ENCODE measurements at places on chromosomes 2 and 18.

GRCh38 chr18:72820571-72820970 is 47.2 kb downstream of the NETO1 start:
- no peak for DNase-seq

DNA sequence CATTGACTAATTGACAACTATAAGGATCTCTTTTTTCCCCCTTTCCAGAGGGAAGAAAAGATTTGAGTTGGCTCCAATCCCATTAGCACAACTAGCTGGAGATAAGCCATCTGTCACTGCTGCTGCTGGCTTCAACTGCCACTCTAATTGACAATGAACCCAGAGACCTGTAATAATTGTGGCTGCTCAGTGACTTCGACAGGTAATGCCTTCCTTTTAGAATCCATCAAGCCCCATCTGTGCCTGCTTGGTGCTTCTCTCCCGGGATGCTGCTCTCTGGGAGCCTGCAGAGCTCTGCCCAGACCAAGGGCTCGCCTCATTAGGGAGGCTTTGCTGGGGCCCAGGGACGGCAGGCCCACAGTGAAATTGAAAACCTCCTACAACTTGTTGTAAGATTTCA is 376.7 kb upstream of the SOX11 start:
- DNase-seq: no peak

- no peak for DNase-seq
Observed at GRCh38 chr2:9824956-9825720, 18.1 kb upstream of the TAF1B start.

- no peak for DNase-seq
Observed at GRCh38 chr18:6949800-6950586, 167.6 kb downstream of the LAMA1 start.

- no peak for DNase-seq
Observed at GRCh38 chr2:38092196-38092902, 16.4 kb upstream of the CYP1B1 start.

- no peak for DNase-seq
Observed at GRCh38 chr18:76571689-76572088, 76.6 kb upstream of the ZNF516 start.

GRCh38 chr2:28054916-28055315 is 164.4 kb downstream of the BABAM2 start:
- no peak for DNase-seq

GRCh38 chr2:121603185-121603584 is 46.1 kb downstream of the CLASP1 start:
- DNase-seq: no peak

DNA sequence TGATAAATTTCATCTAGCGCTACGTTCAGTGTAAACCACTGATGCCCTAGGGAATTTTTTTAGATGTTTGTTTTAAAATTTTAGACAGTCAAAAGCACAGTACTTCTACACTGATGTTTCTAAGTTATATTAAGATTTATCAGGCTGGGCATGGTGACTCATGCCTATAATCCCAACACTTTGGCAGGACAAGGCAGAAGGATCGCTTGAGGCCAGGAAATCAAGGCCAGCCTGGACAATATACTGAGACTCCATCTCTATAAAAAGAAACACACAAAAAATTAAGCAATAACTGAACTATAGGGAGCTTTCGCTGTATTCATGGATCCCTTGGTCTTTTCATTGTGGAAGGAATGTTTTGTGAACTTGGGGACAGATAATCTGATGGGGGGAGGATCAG is 50.6 kb upstream of the MAPRE2 start:
- no peak for DNase-seq

- DNase-seq: no peak
Observed at GRCh38 chr2:72083751-72084583, 63.7 kb downstream of the CYP26B1 start.

GRCh38 chr18:59672235-59672711 is 24.9 kb downstream of the CCBE1 start:
- DNase-seq: no peak

- peak; percentile 50 for DNase-seq
Observed at GRCh38 chr2:45134726-45135125, 125.5 kb upstream of the SIX2 start.

DNA sequence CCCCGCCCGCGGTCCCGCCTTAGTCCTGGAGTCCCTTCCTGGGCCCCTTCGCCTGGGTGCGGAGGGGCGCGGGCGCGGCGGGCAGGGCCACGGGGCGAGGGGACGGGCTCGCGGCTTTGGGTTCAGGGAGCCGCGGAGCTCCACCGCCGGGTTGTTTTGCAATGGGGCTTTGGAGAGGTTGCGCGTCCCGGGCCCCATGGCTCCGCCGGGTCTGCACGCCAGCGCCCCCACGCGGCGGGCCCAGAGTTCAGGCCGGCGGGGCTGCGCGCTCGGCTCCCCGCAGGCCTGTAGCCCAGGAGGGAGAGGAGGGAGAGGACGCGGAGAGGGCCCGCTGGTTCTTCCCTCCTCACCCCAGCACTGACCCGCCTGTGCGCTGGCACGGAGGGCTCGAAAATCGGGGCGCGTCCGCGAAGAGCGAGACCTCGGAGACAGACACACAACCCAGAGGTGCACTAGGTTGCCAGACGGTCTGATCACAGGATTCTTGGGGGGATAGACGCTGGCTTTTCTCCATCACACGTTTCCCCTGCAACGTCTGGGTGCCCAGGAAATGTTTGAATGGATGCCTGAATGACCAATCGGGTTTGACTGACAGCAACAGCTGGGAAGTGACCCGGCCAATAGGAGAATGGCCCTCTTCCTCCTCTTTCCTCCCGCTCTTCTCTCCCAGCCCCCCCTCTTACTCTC is 4.9 kb upstream of the SIX2 start:
- DNase-seq: peak; percentile 79

GRCh38 chr2:148959745-148960144 is 78.8 kb upstream of the LYPD6B start:
- DNase-seq: no peak

DNA sequence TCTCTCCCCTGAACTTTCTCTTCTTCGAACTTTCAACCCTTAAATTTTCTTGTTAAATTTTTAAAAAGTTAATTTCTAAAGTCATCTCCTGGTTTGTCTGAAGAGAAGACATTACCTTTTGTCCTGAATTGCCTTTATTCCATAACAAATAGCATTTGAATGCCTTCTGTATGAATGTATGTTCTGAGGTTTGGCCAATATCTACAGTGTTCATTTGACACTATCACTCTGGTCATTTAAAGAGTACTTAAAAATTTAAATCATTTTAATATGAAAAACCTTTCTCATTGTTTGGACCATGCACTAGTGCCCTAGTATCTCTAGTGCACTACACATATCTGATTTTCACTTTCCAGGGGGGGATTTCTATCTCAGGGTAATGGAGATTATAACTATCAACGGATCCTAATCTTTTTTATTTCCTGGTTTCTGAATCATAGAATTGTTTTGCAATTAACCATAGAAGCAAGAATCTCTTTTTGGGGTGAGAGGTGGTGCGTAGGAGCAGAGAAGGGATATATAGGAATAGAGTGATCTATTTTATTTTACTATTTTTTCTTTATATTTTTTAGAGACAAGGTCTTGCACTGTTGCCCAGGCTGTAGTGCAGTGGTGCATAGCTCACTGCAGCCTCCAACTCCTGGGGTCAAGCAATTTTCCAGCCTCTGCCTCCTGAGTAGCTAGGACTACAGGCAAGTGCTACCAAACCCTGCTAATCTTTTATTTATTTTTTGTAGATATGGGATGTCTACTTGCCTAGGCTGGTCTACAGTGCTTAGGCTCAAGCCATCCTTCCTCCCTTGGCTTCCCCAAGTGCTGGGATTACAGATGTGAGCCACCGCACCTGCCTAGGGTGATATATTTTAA is 25.5 kb downstream of the TANC1 start:
- no peak for DNase-seq

GRCh38 chr2:62641410-62641843 is 64.1 kb upstream of the EHBP1 start:
- no peak for DNase-seq

GRCh38 chr2:104233591-104233990 is 620.3 kb upstream of the POU3F3 start:
- no peak for DNase-seq

GRCh38 chr2:144374163-144374661 is 145.7 kb downstream of the ZEB2 start:
- DNase-seq: no peak

- DNase-seq: no peak
Observed at GRCh38 chr2:49286045-49286444, 131.7 kb upstream of the FSHR start.

GRCh38 chr2:240403396-240404104 is 31.9 kb upstream of the GPC1 start:
- no peak for DNase-seq

- DNase-seq: no peak
Observed at GRCh38 chr18:37222999-37223378, 342.6 kb downstream of the CELF4 start.
